Esophagus squamous epithelium (tissue), 5 donors: ENCODE measurements at places on chromosomes 5 and 9.

DNA sequence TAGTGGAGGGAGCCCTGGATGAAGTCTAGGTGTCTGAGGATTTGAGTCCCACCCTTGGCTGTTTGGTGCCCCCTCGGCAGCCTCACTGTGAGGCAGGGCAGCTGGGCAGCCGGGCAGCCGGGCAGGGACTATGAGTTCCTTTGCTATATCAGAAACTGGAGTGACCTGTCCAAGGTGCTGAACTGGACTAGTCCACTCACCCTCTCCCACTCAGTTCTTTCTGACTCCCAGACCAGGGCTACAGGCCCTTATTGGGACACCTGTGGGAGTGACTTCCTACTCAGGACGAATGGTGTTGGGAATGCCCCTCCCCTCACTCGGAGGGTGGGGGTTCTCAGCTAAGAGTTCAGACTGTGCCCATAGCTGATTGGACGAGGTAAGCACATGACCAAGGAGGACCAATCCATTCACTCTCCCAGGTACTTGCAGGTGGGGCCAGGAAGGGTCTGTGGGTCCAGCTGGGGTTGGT is 34.1 kb upstream of the RAPGEF1 start:
- DNase-seq, result no peak

- no peak for DNase-seq
Measured at GRCh38 chr9:101397746-101398067, 711 bp downstream of the MRPL50 start.

GRCh38 chr5:143121135-143121475 is 282.4 kb downstream of the NR3C1 start:
- DNase-seq, result no peak

DNA sequence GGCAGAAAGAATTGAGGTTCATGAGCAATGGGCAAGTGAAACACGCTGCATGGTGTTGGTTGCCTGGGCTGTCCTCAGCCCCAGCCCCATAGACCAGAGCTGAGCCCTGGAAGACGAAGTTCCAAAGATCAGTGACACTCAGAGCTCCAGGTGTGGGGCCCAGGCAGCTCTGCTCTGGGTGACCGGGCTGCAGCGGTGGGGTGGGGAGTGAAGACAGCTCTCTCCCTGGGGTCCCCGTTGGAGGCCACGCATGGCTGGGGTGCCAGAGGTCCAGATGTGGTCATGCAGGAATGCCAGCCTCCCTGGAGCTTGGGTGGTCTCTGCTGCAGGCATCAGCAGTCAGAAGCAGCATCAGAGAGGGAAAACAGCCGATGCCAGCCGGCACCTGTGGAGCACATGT is 165.0 kb upstream of the ERCC6L2 start:
- no peak for DNase-seq

- DNase-seq, result no peak
Measured at GRCh38 chr5:67094476-67095300, 101.9 kb downstream of the CD180 start.

DNA sequence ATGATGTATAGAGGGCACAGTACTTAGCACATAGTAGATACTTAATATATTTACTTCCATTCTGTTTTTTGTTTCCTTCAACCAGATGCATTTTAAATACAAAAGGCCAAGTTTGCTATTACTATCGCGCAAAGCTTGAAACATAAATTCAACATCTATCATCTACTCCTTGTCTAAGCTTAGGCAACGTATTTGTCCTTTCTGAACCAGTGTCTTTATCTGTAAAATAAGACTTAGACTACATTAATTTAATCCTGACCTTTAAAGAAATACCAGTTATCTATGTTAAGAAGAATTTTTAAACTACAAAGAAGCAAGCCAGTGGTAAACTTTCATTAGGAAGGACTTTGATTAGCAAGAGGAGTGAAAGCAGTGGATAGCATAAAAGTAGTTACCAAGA is 173.0 kb downstream of the WDR70 start:
- no peak for DNase-seq

- no peak for DNase-seq
Measured at GRCh38 chr9:14565352-14566016, 127.7 kb downstream of the ZDHHC21 start.

DNA sequence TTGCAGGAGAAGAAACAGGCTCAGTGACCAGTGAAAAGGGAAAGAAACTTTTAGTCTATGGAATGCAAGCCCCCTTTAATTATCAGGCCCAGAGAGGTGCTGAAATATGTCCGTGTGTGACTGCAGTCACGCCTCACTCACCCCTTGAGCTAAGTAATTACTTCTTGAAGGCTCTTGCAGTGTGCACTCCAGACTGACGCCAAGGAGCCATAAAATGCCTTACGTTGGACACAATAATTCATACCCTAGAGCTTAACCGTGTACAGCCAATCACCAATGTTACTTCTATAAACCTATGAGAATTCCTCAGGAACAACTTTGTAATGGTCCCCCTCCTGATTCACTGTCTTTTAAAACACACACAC is 242.2 kb downstream of the SYK start:
- DNase-seq, result no peak

- DNase-seq, result no peak
Measured at GRCh38 chr5:6111131-6111530, 267.2 kb downstream of the MED10 start.

GRCh38 chr5:90476391-90476790 is 1.7 kb downstream of the POLR3G start:
- no peak for DNase-seq

- no peak for DNase-seq
Measured at GRCh38 chr9:85575868-85576267, 165.9 kb downstream of the AGTPBP1 start.
